HTR-8/SVneo (cell line): ENCODE measurements at places on chromosomes 7 and 10.

DNA sequence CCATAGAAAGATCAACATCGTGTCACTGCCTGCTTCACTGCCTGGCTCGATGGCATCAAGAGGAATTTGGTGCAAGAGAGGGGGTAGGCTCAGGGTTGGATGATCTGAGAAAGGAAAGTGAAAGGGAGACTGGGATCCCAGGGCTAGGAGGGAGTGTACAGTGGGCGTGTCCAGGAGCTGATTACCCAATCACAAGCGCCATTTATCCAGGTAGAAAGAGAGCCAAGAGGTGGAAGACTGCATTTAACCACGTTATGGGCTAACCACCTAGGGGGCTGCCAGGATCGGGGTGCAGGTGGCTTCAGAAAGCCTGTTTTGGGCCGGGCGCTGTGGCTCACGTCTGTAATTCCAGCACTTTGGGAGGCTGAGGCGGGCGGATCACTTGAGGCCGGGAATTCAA lies 10.3 kb downstream of the PODXL start:
- no peak for DNase-seq

DNA sequence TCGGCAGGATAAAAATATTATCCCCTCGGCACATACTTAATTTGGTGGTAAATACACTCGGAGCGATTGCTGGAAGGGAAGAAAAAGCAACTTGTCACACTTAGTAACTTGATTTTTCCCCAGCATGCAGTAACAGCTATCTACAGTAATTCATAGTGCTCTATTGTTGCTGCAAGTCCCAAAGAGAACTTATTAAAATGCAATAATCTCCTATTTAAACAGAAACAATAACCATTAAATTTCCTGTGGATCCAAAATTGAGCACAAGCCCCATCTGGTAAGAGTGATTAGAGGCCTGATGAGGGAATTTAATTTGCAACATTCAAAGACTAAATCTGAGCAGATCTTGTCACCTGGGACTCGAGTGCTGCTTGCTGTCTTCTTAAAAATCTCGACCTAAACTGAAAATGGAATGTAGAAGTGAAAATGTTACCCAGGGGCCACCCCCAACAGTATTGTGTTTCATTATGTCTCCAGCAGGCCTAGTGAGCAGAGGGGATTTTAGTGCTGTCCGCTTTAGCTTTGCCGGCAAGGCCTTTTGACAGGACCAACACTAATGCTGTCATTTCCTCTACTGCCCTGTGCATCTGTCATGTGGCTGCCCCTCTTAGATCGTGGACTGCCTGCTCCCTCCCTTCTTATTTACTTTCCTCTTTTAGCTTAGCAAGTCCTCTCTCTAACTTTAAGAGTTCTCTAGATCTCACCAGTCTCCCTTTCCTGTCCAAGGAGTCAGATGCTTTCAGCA lies 639.7 kb downstream of the AUTS2 start:
- no peak for DNase-seq

- no peak for DNase-seq
Observed at GRCh38 chr10:70122742-70123141, 9.9 kb downstream of the AIFM2 start.

- no peak for DNase-seq
Observed at GRCh38 chr10:14403881-14404623, 73.3 kb upstream of the FRMD4A start.

- no peak for DNase-seq
Observed at GRCh38 chr10:84551437-84552120, 223.2 kb downstream of the CCSER2 start.
